ENCODE measurements at places on chromosomes 3 and 15. TPM values are rescaled to one million over a fixed set of nuclear protein-coding genes. Genes with fewer than 3 reads are reported as not detected.

The KCNH8 gene
- total RNA-seq = not detected

The FOXL2NB gene
- total RNA-seq = 0.03 TPM

The SCG5 gene
- total RNA-seq = 29.6 TPM

The TEX264 gene
- 42.8 TPM for total RNA-seq

The PLD1 gene
- 16.9 TPM for total RNA-seq

The COX17 gene
- total RNA-seq = 18.1 TPM

The CFAP44 gene
- 4.2 TPM for total RNA-seq

The RPL29 gene
- 640 TPM for total RNA-seq

The SYNM gene
- 24.0 TPM for total RNA-seq

The DAZL gene
- total RNA-seq = not detected

The PTH1R gene
- total RNA-seq = 0.20 TPM

The ZBED2 gene
- total RNA-seq = not detected

The ANKUB1 gene
- total RNA-seq = not detected

The CYP1A1 gene
- 1.2 TPM for total RNA-seq

The NPAP1 gene
- total RNA-seq = not detected

The NSMCE3 gene
- 7.8 TPM for total RNA-seq

The SLC22A13 gene
- total RNA-seq = 1.2 TPM

The TNIK gene
- 67.0 TPM for total RNA-seq

The PTPN23 gene
- 37.2 TPM for total RNA-seq

The NPRL2 gene
- 18.4 TPM for total RNA-seq

The UNC13C gene
- under 0.01 TPM for total RNA-seq

The AQP9 gene
- not detected for total RNA-seq

The MEIS2 gene
- total RNA-seq = 82.2 TPM

The PRR23C gene
- not detected for total RNA-seq

The CAMKV gene
- not detected for total RNA-seq

The REC114 gene
- total RNA-seq = not detected

The TIGIT gene
- total RNA-seq = not detected

The STARD9 gene
- 7.8 TPM for total RNA-seq

The CHSY1 gene
- 101 TPM for total RNA-seq

The TGM5 gene
- 0.26 TPM for total RNA-seq

The UBA5 gene
- total RNA-seq = 58.1 TPM
